ENCODE measurements at places on chromosomes 12 and 14. TPM values are rescaled to one million over a fixed set of nuclear protein-coding genes. Genes with fewer than 3 reads are reported as not detected.

The OS9 gene
- 215 TPM for total RNA-seq

The NTF3 gene
- 4.8 TPM for total RNA-seq

The TAS2R9 gene
- total RNA-seq = not detected

The MEG3 gene
- 101 TPM for total RNA-seq

The CIROP gene
- not detected for total RNA-seq

The C12orf75 gene
- total RNA-seq = 349 TPM

The OR10G3 gene
- not detected for total RNA-seq

The AHNAK2 gene
- total RNA-seq = 58.0 TPM

Measured in GM23248 (cell line).